ENCODE measurements at places on chromosomes 6 and 20. TPM values are rescaled to one million over a fixed set of nuclear protein-coding genes. Genes with fewer than 3 reads are reported as not detected.

GRCh38 chr6:63424636-63425035 lies 104.9 kb upstream of the LGSN start:
- H3K4me3 ChIP-seq, result no peak overlapping the region
- no peaks in the 10 kb centered on the region for H3K27me3 ChIP-seq
- no peak for DNase-seq

- no peaks in the 10 kb centered on the region for H3K4me1 ChIP-seq
- H3K27me3 ChIP-seq, result no peaks in the 10 kb centered on the region
- H3K36me3 ChIP-seq, result peaks cover 23% of the 10 kb centered on the region
- no peak overlapping the region for H3K4me3 ChIP-seq
- H3K27ac ChIP-seq, result no peak overlapping the region
- DNase-seq, result no peak
These were observed 6.7 kb downstream of the PCED1A start for GRCh38 chr20:2833761-2834160.

DNA sequence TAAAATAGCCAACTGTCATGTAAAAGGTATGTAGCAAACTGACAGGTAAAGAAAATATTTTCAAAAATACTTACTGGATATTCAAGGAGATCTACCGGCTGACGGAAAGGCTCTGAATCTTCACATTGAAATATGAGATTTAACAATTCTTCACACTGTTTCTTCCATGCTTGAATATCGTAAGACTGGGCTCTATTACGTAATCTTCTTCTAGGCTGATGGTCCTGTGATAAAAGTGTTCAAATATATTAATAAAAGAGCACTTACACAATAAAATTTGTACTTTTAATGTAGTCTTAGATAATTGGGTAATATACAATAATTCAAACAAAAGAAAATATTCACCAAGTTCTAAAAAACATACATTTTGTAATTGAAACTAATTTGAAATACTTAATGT lies 87.4 kb downstream of the IRAK1BP1 start:
- no peak overlapping the region for H3K4me3 ChIP-seq
- peaks cover 2% of the 10 kb centered on the region for H3K36me3 ChIP-seq
- no peak overlapping the region for H3K27ac ChIP-seq

DNA sequence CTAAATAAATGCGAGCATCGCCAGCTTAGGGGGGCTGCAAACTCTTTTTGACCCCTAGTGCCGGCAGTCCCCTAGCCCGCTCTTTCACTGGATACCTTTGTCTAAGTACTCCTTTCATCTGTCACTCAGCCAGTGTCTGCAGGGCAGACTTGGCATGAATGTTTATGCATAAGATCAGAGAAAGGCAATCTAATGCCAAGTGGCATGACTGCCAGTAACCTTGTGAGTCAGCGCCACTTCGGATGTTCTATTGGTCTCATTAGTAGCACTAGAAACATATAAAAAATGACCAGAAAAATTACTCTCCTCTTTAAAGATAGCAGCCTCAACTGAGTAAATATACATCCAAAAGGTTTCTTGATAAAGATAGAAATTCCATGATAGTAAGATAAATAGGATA lies 192.2 kb downstream of the TBC1D32 start:
- H3K4me3 ChIP-seq, result no peak overlapping the region

GRCh38 chr6:135180542-135181332 lies at the start of gene MYB:
MYB (plus strand) TSS chr6:135181308; CDS start chr6:135181514, 206 bp downstream.
- peak; percentile 40 for DNase-seq
- peak within 1 kb of the TSS; percentile 75 for H3K4me3 ChIP-seq
- H3K36me3 ChIP-seq, result no peaks in the 10 kb centered on the region
- peaks cover 21% of the 10 kb centered on the region for H3K4me1 ChIP-seq
- no peak within 1 kb of the TSS for H3K27ac ChIP-seq

- H3K4me3 ChIP-seq, result no peak overlapping the region
- DNase-seq, result no peak
- H3K36me3 ChIP-seq, result no peaks in the 10 kb centered on the region
- no peaks in the 10 kb centered on the region for H3K27me3 ChIP-seq
These were observed 39.0 kb downstream of the FARS2 start for GRCh38 chr6:5300206-5300764.

GRCh38 chr6:25375125-25375524 lies 96.0 kb downstream of the CARMIL1 start:
- no peaks in the 10 kb centered on the region for H3K36me3 ChIP-seq
- H3K4me3 ChIP-seq, result no peak overlapping the region
- H3K27me3 ChIP-seq, result no peaks in the 10 kb centered on the region
- H3K4me1 ChIP-seq, result no peaks in the 10 kb centered on the region
- no peak overlapping the region for H3K27ac ChIP-seq
- no peak for DNase-seq

- no peak overlapping the region for H3K4me3 ChIP-seq
- H3K27me3 ChIP-seq, result peaks cover 2% of the 10 kb centered on the region
- DNase-seq, result no peak
- no peaks in the 10 kb centered on the region for H3K36me3 ChIP-seq
- peaks cover 8% of the 10 kb centered on the region for H3K4me1 ChIP-seq
These were observed 288.1 kb upstream of the SUPT3H start for GRCh38 chr6:45665859-45666258.

- peak overlapping the region; percentile 63 for H3K27ac ChIP-seq
- peaks cover 21% of the 10 kb centered on the region for H3K4me1 ChIP-seq
- H3K4me3 ChIP-seq, result no peak overlapping the region
- DNase-seq, result peak; percentile 62
- H3K36me3 ChIP-seq, result peaks cover 27% of the 10 kb centered on the region
These were observed 9.1 kb downstream of the SMPDL3A start for GRCh38 chr6:122798099-122798641.

GRCh38 chr6:37068356-37069270 lies 63.2 kb downstream of the FGD2 start:
- H3K27ac ChIP-seq, result peak overlapping the region; percentile 4
- H3K27me3 ChIP-seq, result no peaks in the 10 kb centered on the region
- peaks cover 1% of the 10 kb centered on the region for H3K4me1 ChIP-seq
- peak; percentile 36 for DNase-seq
- H3K36me3 ChIP-seq, result no peaks in the 10 kb centered on the region

The SLC44A4 gene
- 0.23 TPM for total RNA-seq

The C6orf58 gene
- not detected for total RNA-seq

The NINL gene
- 0.55 TPM for total RNA-seq

The RBPJL gene
- 0.22 TPM for total RNA-seq

The ID4 gene
- 0.61 TPM for total RNA-seq

The HSPA1L gene
- 2.5 TPM for total RNA-seq

The PGC gene
- not detected for total RNA-seq
